GM23338 (cell line): ENCODE measurements at places on chromosomes 4 and X. TPM values are rescaled to one million over a fixed set of nuclear protein-coding genes. Genes with fewer than 3 reads are reported as not detected.

Gene SASH3
- polyA plus RNA-seq, result 0.18 and 0.26 TPM in 2 replicates

Gene SH3D19
- 23.9 and 25.3 TPM in 2 replicates for polyA plus RNA-seq

Gene SLC6A14
- polyA plus RNA-seq, result not detected in 2 replicates

Gene UGT2B11
- polyA plus RNA-seq, result not detected in 2 replicates

Gene CCNB3
- 0.12 and 0.13 TPM in 2 replicates for polyA plus RNA-seq
